ENCODE measurements at places on chromosomes 16 and 17. TPM values are rescaled to one million over a fixed set of nuclear protein-coding genes. Genes with fewer than 3 reads are reported as not detected.

Gene MAPT
- 6.9 TPM for total RNA-seq

Gene SPATA32
- not detected for total RNA-seq

Gene FA2H
- 0.57 TPM for total RNA-seq

Gene CALB2
- 3.2 TPM for total RNA-seq

Gene NDRG4
- 155 TPM for total RNA-seq

Gene MLKL
- 6.8 TPM for total RNA-seq

Gene TBX6
- 1.2 TPM for total RNA-seq

Gene WSB1
- total RNA-seq: 130 TPM

Gene PHAF1
- total RNA-seq: 11.8 TPM

Gene KIF1C
- total RNA-seq: 595 TPM

Gene IL21R
- 1.4 TPM for total RNA-seq

- no peak for DNase-seq
These were observed 37.2 kb downstream of the HAPSTR1 start for GRCh38 chr16:9128346-9129342.

DNA sequence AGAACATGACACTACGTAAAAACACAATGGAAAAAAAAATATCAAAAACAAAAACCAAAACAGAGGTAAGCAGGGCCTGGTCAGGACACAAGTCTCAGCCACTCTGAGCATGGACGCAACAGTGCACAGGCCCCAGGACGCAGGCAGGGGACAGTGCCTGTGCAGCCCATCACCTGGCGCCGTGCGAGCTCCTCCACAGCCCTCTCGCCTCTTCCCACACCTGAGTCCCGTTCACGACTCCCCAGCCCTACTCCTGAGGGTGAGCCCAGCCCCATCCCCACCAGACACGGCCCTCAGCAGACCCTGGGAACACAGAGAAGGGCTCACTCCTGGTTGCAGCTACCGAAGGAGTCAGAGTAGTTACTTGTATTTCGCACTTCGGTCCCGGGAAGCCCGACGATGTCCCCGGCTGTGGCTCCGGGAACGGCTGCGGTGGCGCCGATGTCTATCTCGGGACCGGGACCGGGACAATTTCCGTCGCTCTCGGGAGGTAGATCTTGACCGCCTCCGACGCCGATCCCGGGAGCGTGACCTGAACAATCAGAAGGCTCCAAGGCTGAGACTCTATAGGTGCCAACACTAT lies 9.4 kb downstream of the HBQ1 start:
- DNase-seq: no peak

GRCh38 chr17:61057257-61057656 lies 342.4 kb upstream of the TBX2 start:
- DNase-seq: no peak

DNA sequence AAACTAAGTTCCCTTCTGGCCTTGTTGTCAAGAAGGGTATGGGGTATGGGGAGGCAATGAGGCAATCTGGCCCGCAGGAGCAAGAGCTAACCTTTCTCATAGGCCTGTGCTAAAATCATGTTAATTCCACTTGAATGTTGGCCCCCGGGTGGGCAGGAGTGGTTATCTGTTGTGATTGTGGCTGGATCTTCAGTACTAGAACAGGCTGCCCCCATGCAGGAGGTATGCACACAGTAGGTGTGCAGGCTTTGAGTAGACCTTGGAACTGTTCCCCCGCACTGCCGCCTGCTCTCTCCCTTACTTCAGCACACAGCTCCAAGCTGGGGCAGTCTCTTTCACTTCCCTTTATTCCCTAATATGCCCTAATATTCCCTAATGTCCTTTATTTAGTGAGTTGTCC lies 52.4 kb upstream of the TANGO6 start:
- DNase-seq: no peak

- no peak for DNase-seq
These were observed 108.1 kb downstream of the SPAG9 start for GRCh38 chr17:51012538-51012937.

DNA sequence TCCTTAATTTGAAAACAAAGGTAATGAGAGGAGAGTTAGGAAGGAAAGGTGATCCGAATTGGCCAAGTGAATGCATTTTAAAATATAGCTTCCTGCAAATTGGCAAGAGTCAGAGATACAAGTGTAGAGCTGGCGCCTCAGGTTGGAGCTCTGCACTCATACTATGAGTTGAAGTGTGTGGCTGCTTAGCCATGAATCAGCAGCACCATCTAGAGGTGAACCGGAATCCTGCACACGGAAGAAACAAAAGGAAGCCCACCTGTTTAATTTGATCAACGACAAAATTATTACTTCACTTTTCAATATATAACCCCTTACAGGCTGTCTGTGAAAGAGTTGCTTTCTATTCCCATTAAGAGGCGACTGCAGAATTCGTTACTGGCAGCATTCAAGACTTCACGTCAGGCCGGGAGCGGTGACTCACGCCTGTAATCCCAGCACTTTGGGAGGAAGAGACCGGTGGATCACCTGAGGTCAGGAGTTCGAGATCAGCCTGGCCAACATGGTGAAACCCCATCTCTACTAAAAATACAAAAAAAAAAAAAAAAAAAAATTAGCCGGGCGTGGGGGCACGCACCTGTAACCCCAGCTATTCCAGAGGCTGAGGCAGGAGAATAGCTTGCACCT lies 1253.7 kb upstream of the CDH8 start:
- peak; percentile 13 for DNase-seq

GRCh38 chr17:66584927-66585326 lies 250.0 kb upstream of the CACNG5 start:
- no peak for DNase-seq

DNA sequence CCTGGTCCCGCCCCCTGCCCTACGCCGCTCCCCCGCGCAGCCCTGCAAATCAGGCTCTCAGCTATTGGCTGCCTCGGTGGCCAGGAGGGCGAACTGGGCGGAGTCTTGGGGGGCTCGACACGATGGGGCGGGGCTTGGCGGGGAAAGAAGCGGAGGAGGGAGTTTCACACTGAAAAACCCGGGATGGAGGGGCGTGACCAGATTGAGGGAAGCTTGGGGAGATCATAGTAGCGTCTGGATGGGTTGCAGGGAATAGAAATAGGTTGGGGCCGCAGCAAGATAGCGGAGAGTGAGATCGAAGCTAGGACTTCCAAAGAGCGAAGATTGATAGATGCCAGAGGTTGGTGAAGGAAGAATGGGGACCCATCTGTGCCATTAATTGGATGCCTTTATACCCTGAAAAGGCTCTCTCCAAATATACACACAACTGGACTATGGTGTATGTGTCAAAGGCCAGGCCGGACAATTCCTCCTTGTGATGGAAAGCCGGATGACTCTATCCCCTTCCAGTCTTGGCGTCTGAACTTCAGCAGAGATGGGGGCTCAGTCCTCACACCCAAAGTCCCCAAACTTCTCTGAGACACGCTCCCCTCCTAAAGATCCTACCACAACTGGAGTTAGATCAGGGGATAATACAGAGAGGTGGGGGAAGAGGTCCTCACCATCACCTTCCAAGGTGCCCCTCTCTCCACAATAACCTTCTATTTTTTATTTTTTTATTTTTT lies 376 bp upstream of the STAC2 start:
- DNase-seq: peak; percentile 89
